COR-L47 (cell line): ENCODE measurements at places on chromosomes 12 and 14.

DNA sequence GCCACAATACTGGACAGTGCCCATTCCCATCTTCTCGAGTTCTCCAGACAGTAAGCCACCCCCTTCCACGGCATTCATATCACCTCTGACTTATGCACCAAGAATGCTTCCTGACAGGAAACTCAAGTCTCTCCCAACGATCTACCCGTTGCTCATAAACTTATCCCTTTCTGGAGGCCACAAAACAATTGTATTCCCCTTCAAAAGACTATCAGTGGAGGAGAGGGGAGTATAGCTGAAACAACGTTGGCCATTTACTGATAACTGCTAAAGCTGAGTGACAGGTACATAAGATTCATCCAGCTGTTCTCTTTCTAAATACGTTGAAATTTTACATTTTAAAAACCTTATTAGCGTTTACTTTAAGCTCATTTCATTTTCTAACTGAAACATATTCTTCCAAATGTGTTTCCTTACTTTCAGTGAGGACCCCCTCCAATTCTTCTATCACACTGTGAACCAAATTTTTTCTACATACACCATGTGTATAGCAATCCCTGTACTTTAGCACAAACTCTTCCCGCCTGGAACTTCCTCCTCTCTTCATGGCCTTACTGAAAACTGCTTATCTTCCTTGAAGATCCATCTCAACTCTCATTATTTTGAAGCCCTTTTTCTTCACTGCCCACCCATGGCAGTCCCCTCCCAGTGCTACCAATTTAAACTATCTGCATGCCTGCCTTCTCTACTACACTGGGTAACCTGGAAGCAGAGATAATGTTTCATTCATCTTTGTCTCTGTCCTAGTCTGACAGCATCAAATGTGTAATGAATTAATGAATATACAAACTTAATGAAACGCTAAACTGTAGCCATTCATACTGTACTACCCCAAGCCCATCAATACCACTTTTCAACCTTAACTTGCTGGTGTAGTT lies 28.8 kb downstream of the ATXN2 start:
- DNase-seq: no peak

- DNase-seq: no peak
Measured at GRCh38 chr12:49955899-49956662, 5.5 kb downstream of the AQP2 start.

DNA sequence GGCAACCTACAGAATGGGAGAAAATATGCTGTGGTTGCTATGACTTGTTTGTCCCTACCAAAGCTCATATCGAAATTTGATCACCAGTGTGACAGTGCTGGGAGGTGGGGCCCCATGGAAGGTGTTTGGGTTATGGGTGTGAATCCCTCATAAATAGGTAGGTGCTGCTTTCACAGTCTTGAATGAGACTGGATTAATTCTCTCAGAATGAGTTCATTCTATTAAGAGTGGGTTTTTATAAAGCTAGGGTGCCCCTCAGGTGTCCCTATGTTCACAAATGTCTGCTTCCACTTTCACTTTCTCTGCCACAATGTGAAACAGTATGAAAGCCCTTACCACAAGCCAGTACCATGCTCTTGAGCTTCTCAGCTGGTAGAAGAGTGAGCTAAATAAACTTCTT lies 133.5 kb downstream of the CPNE8 start:
- no peak for DNase-seq

DNA sequence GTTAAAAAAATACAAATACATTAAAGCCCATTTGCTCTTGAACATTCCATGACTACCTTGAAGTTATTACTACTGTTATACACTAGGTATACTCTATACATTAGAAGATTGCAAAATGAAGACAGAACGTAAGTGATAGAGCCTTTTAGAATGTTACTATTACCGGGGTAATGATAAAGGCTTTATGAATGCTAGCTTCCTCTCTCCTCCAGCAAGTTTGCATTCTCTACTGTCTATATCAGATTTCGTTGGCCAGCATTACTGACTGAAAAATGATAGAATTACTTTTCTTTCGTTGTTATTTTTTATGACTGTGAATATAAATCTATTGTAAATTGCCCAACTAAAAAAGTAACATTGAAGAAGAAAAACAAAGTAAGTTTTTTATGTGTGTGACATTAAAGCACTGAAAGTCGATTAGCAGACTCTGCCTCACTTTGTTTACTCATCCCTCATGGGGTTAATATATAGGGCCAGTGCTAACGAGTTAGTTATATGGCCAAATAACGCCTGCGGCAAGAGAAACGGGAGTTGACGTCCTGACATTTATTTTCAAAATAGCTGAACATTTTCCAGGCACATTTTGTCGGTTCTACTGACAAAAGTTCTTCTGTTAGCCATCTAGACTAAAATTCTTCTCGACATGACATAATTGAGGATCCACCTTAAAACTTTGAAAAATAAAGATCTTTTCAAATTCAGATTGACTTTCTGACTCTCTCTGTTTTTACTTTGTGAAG lies 163.8 kb upstream of the KITLG start:
- DNase-seq: no peak

- no peak for DNase-seq
Measured at GRCh38 chr12:3236345-3237187, 159.4 kb downstream of the TSPAN9 start.

DNA sequence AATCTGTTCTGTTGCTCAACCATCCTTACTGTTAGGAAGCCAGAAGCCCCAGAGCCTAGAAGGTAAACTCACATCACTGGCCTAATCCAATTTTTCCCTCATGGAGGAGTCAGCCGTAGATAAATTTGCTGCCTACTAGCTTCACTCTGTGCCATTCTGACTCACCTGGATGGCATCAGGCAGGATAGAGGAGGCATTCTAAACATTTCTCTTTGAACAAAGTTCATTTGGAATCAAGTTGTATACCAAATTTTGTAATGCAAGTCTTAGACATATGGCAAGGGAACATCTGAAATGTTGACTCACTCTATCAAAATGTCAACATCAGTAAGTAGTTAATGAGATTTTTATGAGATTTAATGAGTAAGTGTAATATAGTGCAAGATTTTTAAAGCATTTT lies 13.6 kb upstream of the TBC1D30 start:
- no peak for DNase-seq

DNA sequence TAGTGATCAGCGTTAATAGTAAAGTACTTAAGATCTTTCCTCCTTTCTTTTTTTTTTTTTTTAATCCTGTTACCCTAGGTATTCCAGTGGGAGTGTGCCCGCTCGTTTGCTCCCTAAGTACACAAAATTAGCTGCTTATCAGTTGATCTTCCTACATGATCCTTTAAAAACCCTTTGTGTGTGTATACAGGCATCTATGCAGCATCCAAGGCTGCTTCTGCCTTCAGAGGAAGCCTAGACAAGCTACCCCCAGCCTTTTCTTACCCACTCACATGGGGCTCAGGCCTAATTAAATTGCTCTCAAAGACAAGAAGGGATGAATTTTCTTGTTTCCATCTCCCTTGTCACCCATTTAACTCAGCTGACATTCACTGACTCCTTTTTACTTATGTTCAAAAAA lies 343.4 kb upstream of the LMO3 start:
- no peak for DNase-seq
